ENCODE measurements at places on chromosomes 3 and 15. TPM values are rescaled to one million over a fixed set of nuclear protein-coding genes. Genes with fewer than 3 reads are reported as not detected.

HGD gene
- total RNA-seq: 16.4 TPM

GNAT1 gene
- not detected for total RNA-seq

PPARG gene
- 43.6 TPM for total RNA-seq

GRM7 gene
- not detected for total RNA-seq

LAMB2 gene
- total RNA-seq: 94.6 TPM

CCR8 gene
- total RNA-seq: not detected

BNC1 gene
- total RNA-seq: 0.95 TPM

MST1R gene
- total RNA-seq: 7.5 TPM

GOLGA6L24 gene
- total RNA-seq: not detected

TTLL13 gene
- 0.14 TPM for total RNA-seq

APEH gene
- 65.0 TPM for total RNA-seq

KLHL40 gene
- not detected for total RNA-seq

TGM5 gene
- not detected for total RNA-seq

LCTL gene
- not detected for total RNA-seq

All from A549 treated with Hydrocortisone at 1 μM for 4 hours (cell line).